Fibroblast of pulmonary artery (primary cell): ENCODE measurements at places on chromosomes 3 and 15.

- no peak for DNase-seq
These were observed 827 bp downstream of the PLCB2 start for GRCh38 chr15:40306908-40307307.

- DNase-seq = peak; percentile 27
These were observed 156.8 kb upstream of the ICE2 start for GRCh38 chr15:60635507-60636352.

GRCh38 chr15:101071651-101072050, 152.5 kb downstream of the LRRK1 start:
- DNase-seq = no peak

- peak; percentile 55 for DNase-seq
These were observed 5.8 kb upstream of the PLOD2 start for GRCh38 chr3:146166826-146167225.

DNA sequence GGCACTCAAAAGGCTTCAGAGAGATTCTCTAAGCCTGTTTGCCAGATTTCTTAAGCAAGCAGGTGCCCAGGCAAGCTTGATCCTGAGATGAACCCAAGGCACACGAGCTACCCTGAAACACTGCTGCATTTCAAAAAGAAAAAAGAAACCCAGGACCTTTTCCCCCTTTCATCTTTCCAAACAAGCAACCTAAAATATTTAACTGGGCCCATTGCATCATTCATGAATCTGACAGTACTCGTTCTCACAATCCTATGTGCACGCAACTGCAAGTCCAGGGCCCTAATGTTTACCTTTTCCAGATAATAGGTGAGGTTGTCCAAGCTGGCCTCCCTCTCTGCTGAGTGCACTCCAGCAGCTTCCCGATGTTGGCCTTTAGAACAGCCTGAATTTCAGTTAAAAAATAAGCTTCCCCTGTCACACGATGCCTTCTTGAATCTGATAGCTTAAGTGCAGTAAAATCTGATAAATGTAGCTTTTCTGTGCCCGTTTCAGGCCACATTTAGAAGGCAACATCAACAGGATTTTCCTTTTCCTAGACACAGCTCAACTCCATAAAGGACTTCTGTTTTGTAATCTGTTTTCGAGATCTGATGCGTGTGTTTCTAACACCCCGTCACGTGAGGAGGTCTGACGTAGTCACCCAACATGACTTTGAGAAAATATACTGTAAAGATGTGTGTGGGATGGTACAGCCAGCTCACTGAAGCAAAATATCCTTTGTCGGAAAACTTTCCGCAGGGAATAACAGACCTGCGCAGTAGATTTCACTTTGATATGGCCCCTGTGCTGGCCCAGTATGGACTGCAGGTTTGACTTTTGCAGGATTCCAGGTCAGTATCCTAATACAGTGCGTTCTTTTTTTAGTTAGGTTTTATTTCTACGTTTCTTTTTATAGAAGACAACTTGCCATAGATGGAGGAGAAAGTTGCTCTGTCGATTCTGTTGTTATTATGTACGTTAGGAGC, 55.1 kb upstream of the RASA2 start:
- DNase-seq = no peak

DNA sequence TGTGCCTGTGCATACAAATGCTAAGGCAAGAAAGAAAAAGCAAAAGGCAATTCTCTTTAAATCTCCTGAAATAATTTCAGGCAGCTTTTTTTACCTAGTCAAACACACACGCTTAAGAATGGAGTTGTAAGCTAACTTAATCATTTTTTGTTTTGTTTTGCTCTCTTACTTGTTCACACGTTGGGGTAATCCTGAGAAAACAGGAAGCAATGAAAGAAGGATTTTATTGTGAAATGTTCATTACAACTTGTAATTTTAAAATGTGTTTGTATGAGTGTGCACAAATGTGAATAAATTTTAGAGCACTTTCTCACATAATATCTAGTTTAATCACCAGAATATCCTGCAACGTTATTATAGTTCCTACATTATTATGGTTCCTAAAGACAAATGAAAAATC, 263.8 kb downstream of the LPP start:
- no peak for DNase-seq

- DNase-seq = peak; percentile 75
These were observed 121.7 kb downstream of the CBLB start for GRCh38 chr3:105747060-105747541.

GRCh38 chr3:73546961-73547360, 77.8 kb downstream of the PDZRN3 start:
- peak; percentile 64 for DNase-seq

GRCh38 chr3:194407423-194407822, 8.4 kb upstream of the GP5 start:
- DNase-seq = peak; percentile 58

GRCh38 chr15:78859971-78860719, 12.5 kb upstream of the MORF4L1 start:
- DNase-seq = peak; percentile 85

DNA sequence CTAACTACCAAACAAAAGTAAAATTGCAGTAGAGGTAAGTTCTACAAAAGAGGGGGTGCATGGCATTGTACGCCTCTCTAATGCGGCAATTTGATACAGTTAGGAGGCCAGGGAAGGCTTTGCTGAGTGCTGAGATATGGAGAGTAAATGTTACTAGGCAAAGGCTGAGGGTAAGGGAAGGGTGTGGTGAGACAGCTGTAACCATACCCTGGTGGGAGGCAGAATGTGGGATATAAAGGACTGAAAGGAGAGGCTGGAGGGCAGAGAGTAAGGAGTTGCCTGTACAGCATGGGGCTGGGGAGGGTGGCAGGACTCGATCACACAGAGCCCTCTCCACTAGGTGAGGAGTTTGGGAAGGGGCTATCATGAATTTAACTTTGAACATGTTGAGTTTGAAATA, 106.3 kb downstream of the PDCD6IP start:
- no peak for DNase-seq

GRCh38 chr3:101940521-101941317, 91.4 kb downstream of the NFKBIZ start:
- DNase-seq = peak; percentile 99

GRCh38 chr3:40975711-40976121, 223.6 kb upstream of the CTNNB1 start:
- DNase-seq = peak; percentile 78

DNA sequence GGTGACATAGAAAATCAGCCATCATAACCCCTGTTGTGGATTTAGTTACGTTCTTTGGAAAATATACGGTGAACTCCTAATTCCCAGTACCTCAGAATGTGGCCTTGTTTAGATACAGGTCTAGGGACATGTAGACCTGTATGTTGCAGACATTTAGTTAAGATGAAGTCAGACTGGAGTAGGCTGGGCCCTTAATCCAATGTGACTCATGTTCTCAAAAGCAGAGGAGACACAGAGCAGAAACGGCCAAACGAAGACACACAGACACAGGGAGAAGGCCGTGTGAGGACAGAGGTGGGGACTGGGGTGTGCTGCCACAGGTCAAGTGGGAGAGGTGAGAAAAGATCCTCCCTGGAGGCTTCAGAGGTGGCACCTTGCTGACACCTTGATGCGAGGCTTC, 119.0 kb upstream of the PROK2 start:
- no peak for DNase-seq

- DNase-seq = peak; percentile 36
These were observed 142.2 kb upstream of the ZNF385D start for GRCh38 chr3:21893242-21893641.

GRCh38 chr15:29636921-29637320, 185.3 kb downstream of the TJP1 start:
- no peak for DNase-seq

- DNase-seq = no peak
These were observed 37.8 kb upstream of the CTXND1 start for GRCh38 chr15:80289528-80290495.

- no peak for DNase-seq
These were observed 228.0 kb upstream of the CFAP20DC start for GRCh38 chr3:59277816-59278215.

GRCh38 chr3:69827127-69827526, 87.9 kb downstream of the MITF start:
- no peak for DNase-seq

GRCh38 chr15:56165234-56165633, 78.4 kb downstream of the RFX7 start:
- DNase-seq = no peak

DNA sequence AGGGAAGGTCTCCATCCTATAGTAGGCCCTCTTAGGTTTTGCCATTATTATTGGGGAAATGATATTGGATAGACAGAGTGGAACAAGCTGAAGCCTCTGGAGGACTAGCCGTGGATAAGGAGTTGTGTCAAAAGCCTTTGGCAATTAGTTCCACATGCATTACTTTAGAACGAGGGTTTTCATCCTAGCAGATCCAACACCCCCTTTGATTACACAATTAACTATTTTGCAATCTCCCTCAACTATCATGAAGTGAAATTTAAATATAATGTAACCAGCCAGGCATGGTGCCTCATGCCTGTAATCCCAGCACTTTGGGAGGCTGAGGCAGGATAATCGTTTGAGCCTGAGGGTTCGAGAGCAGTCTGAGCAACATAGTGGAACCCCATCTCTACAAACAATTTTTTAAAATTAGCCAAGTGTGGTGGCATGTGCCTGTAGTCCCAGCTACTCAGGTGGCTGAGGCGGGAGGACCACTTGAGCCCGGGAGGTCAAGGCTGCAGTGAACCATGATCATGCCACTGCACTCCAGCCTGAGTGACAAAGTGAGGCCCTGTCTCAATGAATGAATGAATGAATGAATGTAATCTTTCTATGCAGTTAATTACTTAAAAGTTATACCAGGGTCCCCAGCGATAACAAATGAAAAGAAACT, 56.8 kb downstream of the PXYLP1 start:
- DNase-seq = no peak

DNA sequence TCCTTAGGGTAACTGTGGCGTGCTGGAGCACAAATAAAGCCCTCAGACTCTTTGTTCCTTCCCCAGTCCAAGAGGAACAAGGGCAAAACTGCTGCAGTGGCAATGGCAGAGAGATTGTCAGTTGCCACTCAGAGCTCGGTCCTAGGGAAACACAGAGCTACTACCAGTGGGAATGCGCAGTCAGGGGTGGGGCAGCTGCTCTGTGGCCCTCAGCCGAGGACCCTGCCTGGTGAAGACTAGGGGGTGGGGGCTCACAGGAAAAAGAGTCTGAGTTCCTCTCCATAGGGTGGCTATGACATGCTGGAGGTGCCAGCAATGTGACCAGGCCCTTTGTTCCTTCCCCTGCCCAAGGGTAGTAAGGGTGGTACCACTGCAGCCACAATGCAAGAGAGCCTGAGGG, 43.8 kb downstream of the TMCO5A start:
- no peak for DNase-seq

DNA sequence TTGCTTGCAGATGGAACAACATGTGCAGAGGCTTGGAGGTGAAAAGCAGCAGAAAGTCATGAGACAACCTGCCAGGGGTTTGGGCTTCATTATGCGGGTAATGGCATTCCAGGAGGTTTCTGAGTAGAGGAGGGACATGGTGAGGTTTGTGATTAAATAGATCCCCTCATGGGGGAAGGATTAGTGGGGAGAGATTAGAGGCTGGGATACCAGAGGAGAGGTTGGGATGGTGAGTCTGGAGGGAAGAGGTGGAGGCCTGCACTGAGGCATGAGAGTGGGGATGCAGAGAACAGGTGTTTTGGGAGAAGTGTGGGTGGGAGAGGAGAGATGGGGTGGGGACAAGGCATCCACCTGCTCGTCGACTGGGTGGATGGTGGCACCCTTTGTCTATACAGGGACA, 6.8 kb upstream of the IQSEC1 start:
- DNase-seq = no peak

DNA sequence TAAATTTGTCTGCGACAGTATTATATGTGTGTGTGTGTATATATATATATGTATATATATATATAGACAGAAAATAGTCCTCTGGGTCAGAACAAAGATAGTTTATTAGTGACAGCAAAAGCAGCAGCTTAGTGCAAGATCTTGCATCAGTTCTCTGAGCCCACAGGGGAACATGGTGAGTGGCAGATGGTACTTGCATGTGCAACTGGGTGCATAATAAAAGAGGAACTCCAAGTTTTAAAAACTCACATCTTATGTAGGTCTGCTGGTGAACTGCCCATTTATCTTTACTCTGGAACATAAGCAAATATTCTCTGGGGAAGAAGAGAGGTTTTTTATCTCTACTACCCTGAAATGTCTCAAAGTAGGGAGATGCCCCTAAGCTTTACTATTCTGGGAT, 276.4 kb downstream of the POLQ start:
- DNase-seq = no peak

DNA sequence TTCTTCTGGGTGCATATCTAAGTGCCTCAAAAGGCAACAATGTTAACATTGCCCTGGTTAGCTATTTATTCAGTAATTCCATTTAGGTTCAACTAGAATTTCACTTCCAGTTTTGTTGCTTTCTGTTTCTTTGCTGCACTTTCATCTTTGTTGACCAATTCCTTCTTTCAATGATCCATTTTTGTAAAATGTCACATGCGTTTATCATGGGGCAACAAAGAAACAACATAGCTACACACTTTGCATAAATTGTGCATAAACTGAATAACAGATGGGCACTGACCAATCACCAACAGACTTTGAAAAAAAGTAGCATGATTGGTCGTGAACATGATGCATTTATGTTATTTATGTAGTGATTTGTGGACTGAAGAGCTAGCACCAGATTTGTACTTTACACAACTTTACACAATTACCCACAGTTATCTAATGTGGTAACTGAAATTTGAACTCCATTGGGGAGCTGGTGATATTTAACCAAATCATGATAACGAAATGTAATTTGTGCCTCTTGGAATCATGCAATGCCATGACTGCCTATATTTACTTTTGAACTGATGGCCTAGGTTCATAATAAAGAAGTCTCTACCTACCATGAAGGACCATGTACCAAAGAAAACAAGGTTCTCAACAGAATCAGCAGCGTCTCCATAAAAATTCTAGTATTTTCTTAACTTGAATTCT, 7.1 kb upstream of the CPOX start:
- DNase-seq = no peak

GRCh38 chr15:64855205-64855975, 13.7 kb downstream of the PLEKHO2 start:
- peak; percentile 27 for DNase-seq

DNA sequence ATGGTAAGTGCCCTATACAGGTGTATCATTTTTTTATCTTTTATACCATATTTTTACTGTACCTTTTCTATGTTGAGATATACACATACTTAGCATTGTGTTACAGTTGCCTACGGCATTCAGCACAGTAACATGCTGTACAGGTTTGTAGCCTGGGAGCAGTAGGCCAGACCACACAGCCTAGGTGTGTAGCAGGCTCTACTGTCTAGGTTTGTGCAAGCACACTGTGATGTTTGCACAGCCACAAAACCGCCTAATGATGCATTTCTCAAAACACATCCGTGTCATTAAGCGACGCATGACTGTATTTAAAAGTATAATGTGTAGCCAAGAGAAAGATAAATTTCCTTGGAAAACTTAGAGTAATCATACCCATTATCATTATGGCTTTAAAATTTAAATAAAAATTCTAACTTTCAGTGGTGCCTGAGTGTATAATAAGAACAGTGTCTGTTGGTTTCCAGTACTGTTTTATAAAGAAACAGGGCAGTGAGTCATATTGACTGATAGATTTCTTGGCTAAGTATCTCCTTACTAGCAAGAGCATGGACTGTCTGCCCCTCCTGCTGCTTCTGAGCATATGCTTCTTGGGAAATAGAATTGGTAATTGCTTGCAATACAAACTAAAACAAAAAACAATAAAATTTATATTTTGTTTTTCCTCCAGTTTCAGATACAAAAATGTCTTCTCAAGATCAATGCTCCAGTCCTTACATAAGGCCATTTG, 18.3 kb downstream of the CALML4 start:
- DNase-seq = peak; percentile 77

GRCh38 chr15:85019815-85020590, 38.3 kb downstream of the PDE8A start:
- DNase-seq = no peak
